ENCODE measurements at places on chromosomes 4 and X. TPM values are rescaled to one million over a fixed set of nuclear protein-coding genes. Genes with fewer than 3 reads are reported as not detected.
A peak's percentile ranks its signal among the peaks of the same experiment; 100 is the strongest.

GRCh38 chr4:156252358-156252921 lies 298.8 kb upstream of the CTSO start:
- no peak overlapping the region for H3K4me3 ChIP-seq
- no peak overlapping the region for H3K27ac ChIP-seq
- no peaks in the 10 kb centered on the region for H3K4me1 ChIP-seq
- no peak for DNase-seq
- no peaks in the 10 kb centered on the region for H3K36me3 ChIP-seq

DNA sequence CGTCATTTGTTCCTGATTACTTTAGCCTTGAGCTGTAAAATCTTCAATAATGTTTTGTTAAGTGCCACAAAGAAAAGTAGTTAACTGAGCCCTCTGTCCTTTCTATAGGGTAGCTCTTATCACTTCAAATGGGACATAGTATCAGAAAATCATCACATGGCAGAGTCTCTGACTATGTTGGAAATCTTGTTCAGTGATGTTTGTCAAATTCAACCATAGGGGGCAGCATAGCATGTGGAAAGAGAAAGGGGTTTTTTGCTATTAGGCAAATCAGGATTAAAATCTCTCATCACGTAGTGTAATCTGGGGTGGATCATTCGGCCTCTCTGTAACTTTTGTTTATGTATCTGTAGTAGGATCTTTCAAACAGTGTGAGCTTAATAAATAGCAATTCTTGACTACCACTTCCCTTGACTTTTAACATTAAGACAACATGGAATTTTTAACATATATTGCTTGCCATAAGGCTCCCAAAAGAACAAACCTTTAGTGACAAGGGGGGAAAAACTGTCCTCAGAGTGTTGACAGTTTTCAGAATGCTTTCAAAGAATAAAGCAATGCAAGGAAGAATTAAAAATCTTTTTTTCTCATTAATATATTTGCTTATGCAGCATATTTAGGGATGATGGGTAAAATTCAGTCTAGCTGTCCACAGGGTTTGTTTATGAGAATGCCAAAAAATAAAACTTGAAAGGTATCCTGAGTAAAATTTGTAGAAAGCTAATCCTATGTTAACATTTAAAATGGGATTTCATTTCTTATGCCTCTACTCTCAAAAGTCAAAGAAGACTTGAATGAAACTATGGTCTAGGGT lies 127.2 kb downstream of the FBXW7 start:
- no peaks in the 10 kb centered on the region for H3K27me3 ChIP-seq
- peaks cover 3% of the 10 kb centered on the region for H3K36me3 ChIP-seq
- peak; percentile 66 for DNase-seq
- H3K4me1 ChIP-seq = no peaks in the 10 kb centered on the region

GRCh38 chrX:115388879-115389278 lies 99.4 kb downstream of the LUZP4 start:
- no peak overlapping the region for H3K27ac ChIP-seq
- H3K4me3 ChIP-seq = no peak overlapping the region
- H3K4me1 ChIP-seq = no peaks in the 10 kb centered on the region

- no peak overlapping the region for H3K27ac ChIP-seq
- no peaks in the 10 kb centered on the region for H3K36me3 ChIP-seq
- no peaks in the 10 kb centered on the region for H3K27me3 ChIP-seq
- no peak overlapping the region for H3K4me3 ChIP-seq
Measured at GRCh38 chr4:112214390-112215264, 17.0 kb upstream of the AP1AR start.

GRCh38 chrX:42797651-42798269 lies 19.8 kb upstream of the PPP1R2C start:
- no peaks in the 10 kb centered on the region for H3K36me3 ChIP-seq
- no peaks in the 10 kb centered on the region for H3K4me1 ChIP-seq
- H3K27me3 ChIP-seq = no peaks in the 10 kb centered on the region
- no peak overlapping the region for H3K4me3 ChIP-seq
- no peak overlapping the region for H3K27ac ChIP-seq
- DNase-seq = no peak

- H3K4me1 ChIP-seq = peaks cover 22% of the 10 kb centered on the region
- H3K27ac ChIP-seq = no peak overlapping the region
- no peak overlapping the region for H3K4me3 ChIP-seq
Measured at GRCh38 chr4:2006956-2007653, 1.7 kb downstream of the NELFA start.

- H3K4me1 ChIP-seq = no peaks in the 10 kb centered on the region
- H3K27me3 ChIP-seq = no peaks in the 10 kb centered on the region
- no peak for DNase-seq
- no peak overlapping the region for H3K4me3 ChIP-seq
- no peak overlapping the region for H3K27ac ChIP-seq
- H3K36me3 ChIP-seq = no peaks in the 10 kb centered on the region
Measured at GRCh38 chr4:87270144-87270543, 49.7 kb upstream of the KLHL8 start.

DNA sequence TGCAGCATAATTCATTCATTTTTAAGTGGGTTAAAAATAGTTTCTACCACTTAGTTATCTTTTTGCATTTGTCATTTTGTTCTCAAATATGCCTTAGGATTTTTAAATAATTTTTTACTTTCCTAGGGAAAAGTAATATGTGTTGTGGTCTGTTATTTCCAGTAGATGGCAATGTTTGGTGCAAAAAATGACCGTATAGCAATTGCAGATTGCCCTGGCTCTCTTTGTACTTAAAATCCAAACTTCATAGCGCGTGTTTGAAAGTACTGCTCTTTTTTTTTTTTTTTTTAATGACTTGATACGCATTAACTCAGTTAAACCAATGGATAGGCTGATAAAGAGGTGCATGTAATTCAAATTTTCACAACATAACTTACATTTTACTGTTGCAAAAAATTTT lies 74.4 kb upstream of the RBMX start:
- no peak overlapping the region for H3K27ac ChIP-seq
- peaks cover 3% of the 10 kb centered on the region for H3K4me1 ChIP-seq
- no peak overlapping the region for H3K4me3 ChIP-seq
- H3K36me3 ChIP-seq = no peaks in the 10 kb centered on the region
- H3K27me3 ChIP-seq = no peaks in the 10 kb centered on the region

The MAGED2 gene
- total RNA-seq = 52.0 TPM

The KLB gene
- total RNA-seq = 0.16 TPM

The DMRTC1 gene
- not detected for total RNA-seq

The GLRB gene
- not detected for total RNA-seq

The BTK gene
- 48.2 TPM for total RNA-seq

The GAGE12H gene
- total RNA-seq = not detected

The SGMS2 gene
- total RNA-seq = 0.16 TPM

The LEF1 gene
- 24.5 TPM for total RNA-seq
